ENCODE measurements at places on chromosomes 13 and 19.

GRCh38 chr19:16897856-16898161 is 9.0 kb downstream of the F2RL3 start:
- DNase-seq, result no peak

GRCh38 chr19:47093254-47093653 is 20.3 kb downstream of the ZC3H4 start:
- no peak for DNase-seq

DNA sequence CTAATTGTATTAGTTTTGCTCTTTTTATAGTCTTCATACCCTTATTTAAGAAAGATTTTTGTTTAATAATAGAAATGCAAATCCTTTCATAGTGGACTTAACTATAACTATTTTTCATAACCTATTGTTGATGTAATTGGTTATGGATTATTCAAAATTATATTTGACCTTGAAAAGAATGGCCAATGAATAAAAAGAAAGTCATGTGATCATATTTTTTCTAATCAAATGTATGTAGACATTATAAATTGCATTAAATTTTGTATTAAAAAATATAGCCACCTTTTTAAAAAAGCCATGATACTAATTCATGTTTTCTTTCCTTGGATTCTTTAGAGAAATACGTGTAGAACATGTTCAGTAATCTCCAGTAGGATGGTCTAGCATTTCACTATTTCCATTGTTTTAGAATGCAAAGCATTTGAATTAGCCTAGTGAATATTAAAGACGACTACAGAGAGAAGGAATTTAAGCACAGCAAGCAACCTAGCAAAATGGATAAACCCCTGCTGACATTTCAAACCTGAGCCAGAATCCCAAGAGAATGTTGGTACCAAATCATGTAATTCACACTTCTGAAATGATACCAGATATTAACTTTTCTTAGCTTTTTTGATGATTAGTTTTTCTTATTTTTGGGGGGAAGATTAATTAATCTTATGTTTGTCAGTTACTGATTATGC is 1297.4 kb upstream of the MIR17HG start:
- DNase-seq, result no peak

DNA sequence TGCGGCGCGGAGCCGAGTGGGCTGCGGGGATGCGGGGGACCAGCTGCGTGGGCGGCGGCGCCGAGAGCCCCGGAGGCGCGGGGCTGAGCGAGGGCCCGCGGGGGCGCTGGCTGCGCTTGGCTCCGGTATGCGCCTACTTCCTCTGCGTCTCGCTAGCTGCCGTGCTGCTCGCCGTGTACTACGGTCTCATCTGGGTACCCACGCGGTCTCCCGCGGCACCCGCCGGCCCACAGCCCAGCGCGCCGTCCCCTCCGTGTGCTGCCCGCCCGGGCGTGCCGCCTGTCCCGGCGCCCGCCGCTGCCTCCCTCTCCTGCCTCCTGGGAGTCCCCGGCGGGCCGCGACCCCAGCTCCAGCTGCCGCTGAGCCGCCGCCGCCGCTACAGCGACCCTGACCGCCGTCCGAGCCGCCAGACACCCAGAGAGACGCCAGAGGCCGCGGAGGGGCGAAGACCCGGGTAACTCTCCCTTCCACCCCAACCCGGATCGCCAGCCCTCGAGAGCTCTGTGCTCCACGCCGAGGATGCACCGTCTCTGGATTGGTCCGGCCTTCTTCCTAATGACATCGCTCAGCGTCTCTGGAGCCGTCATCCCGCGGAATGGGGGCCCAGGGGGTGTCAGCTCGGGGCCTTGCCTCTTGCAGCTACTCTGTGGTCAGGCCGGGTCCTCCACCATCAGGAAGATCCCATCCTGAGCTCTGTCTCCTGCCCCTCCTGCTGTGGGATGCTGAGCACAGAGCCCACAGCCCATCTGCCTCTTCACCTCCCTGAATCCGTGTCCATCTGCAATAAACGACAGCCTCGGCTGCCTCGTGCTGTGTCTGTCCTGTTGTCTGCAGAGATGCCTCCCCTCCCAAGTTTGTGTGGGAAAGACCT is 441 bp downstream of the INAFM1 start:
- DNase-seq, result no peak

DNA sequence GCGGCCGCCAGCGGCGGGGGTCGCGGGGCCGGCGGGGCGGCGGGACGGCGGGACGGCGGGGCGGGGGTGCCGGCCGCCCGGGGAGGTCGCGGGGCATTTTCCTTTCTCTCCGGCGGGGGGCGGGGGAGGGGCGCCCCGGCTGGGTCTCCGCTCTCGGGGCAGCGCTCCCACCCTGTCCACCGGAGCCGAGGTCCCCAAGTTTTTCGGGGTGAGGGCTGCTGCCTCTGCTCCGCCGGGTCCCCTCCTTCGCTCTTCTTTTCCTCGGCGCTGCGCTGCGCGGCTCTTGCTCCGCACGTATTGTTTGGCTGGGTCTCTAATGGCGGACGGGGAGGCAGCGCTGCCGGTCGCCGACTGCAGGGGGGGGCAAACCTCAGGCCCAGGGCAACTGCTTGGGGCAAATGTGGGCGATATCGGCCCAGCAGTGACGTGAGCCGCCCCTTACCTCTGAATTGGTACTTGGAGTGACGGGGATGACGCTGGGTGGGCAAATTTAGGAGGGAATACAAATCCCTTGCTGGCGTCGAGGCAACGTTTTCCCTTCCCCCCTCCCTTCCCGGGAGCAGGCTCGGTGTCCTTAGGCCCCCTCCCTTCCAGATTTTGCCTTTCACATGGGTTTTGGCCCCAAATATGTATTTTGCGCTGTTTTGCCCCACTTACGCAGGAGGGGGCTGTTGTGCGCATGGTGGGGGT is 759 bp downstream of the ZMYM2 start:
- DNase-seq, result peak; percentile 73

DNA sequence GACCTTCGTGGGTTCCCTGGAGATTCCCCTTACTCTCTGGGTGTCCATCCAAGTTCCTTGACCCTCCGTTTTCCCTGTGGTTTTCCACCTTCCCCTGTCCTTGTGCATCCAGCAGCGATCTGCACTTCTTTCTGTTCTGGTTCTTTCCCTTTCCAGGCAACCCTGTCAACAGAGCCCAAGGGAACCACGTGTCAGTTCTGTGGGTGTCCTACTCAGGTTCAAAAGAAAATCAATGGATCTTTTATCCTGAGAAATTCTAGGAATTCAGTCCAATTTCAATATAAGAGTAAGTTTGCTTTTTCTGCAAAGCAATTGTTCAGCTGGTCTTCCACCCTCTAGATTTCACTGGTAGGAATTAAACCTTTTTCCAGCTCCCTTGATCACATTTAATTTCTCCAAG is 1394.8 kb upstream of the SLC10A2 start:
- no peak for DNase-seq

GRCh38 chr13:31174018-31174417 is 12.3 kb upstream of the HSPH1 start:
- DNase-seq, result no peak

DNA sequence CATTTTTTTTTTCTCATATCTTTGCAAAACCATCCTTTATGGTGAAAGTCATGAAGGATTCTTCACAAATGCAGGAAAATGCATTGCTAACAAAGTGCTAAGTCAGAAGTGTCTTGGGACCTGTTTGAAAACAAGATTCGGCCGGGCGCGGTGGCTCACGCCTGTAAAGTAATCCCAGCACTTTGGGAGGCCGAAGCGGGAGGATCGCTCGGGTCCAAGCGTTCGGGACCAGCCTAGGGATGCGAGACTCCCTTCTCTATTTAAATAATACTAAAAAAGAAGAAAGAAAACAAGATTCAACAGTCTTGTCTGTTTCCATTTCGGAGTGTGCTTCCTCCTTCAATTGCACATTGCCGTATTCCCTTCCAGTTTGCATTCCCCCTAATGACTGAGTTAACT is 819 bp downstream of the EID2B start:
- DNase-seq, result no peak

GRCh38 chr13:113855012-113855921 is 8.6 kb downstream of the GAS6 start:
- DNase-seq, result no peak

DNA sequence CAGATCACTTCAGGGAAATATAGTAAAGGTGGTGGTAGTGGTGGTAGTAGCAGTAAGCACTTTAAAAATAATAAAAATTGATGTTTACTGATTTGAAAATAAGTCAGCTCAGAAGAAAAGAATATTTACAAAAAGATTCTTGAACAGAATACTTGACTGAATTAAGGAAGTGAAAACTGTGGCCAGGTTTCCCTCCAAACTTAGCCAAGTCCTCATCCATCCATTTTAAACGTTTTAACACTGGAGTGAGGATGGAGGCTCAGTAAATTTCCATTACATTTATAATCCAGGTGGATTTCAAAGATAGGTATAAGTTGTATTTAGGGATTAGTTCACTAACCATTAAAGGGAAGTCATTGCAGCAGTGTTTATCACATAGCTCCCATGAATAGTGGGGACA is 221.5 kb downstream of the RGCC start:
- no peak for DNase-seq

GRCh38 chr13:94704377-94705080 is 7.8 kb downstream of the SOX21 start:
- DNase-seq, result no peak

- no peak for DNase-seq
These were observed 94.4 kb downstream of the URI1 start for GRCh38 chr19:30036154-30037129.

GRCh38 chr13:25295701-25296100 is 5.7 kb upstream of the NUP58 start:
- no peak for DNase-seq

DNA sequence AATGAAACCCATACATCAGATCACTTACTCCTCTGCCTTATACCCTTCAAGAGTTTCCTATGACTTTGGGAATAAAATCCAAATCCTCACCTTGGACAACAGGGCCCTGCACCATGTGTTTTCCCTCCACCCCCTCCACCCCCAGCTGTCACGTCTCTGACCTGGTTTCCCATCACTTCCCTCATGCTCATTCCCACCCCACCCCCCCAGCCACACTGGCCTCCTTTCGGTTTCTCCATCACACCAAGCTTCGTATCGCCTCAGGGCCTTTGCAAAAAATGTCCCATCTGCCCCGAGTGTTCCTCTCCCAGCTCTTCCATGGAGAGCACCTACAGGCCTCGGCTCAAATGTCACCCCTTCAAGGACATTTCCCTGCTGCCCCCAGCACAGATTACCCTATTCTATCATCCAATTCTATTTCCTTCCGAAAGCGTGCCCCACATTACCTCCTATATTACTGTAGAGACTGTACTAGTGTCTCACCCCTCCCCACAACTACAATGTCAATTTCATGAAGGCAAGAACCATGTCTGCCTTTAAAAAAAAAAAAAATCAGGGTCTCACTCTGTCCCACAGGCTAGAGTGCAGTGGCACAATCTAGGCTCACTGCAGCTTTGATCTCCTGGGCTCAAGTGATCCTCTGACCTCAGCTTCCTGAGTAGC is 16.8 kb upstream of the FFAR2 start:
- no peak for DNase-seq

DNA sequence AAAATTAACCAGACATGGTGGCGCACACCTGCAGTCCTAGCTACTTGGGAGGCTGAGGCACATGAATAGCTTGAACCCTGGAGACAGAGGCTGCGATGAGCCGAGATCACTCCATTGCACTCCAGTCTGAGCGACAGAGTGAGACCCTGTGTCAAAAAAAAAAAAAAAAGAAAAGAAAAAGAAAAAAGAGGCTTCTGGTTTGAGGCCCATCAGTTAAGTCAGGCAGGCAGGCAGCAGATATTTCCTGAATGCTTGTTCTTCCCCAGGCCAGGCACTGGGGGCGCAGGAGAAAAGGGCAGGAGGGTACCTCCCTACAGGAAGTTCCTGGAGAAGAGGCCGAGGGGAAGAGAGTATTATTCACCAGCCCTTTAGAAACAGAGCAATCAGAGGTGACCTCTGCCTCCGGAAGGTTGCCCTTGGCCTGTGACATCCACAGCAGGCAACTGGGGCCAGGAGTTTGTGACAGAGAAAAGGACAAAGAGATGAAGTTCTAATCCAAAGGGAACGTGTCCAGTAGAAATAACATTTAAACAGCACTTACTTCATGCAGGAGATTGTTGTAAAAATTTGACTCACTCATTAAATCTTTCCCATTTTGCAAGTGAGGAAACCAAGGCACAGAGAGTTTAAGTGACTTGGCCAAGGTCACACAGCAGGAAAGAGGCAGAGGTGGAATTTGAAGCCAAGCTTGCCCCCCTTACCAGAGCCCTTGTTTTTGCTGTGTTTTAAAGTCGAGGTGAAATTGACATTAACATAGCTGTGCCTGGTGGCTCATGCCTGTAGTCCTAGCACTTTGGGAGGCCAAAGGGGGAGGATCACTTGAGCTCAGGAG is 4.3 kb upstream of the RLN3 start:
- DNase-seq, result no peak

GRCh38 chr13:77980592-77980991 is 62.0 kb upstream of the EDNRB start:
- no peak for DNase-seq

DNA sequence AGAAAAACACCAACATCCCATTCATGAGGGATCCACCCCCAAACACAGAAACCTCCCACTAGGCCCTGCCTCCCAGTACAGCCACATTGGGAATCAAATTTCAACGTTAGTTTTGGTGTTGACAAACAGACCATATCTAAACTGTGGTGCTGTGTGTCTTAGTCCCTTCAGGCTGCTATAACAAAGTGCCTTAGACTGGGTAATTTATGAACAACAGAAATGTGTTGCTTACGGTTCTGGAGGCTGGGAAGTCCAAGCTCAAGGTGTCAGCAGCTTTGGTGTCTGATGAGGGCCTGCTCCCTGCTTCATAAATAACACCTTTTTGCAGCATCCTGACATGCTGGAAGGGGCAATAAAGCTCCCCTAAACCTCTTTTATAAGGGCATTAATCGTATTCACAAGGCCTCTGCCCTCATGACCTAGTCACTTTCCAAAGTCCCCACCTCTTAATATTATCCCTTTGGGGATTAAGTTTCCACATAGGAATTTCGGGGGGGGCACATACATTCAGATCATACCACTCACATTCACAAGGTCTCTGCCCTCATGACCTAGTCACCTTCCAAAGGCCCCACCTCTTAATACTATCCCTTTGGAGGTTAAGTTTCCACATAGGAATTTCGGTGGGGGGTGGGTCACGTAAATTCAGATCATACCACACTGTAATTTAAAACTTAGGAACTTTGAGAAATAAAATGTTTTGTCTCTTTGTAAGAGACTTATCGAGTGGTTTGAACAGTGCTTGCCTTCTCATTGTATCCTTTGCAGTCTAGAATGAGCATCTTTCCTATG is 27.5 kb downstream of the ZNF507 start:
- DNase-seq, result no peak

DNA sequence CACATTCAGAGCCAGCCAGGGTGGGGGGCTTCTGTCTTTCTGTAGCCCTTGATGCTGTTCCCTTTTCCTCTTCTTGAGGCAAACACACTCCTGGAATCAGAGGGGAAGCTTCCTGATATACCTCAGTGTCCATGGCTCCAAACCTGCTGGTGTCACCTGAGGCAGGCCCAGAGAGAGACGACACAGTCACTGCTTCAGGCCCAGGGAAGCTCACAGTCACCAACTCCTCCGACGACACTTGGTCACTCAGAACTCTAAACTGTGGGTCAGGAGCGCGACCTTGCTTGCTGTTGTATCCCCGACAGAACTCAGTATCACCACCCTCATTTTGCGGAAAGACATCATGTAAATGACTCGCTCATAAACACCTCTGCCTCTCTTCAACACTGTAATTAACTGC is 1.1 kb downstream of the ATP13A1 start:
- DNase-seq, result no peak
